Stimulated activated CD4-positive, alpha-beta T cell treated with anti-CD3 and anti-CD28 coated beads, TNF-alpha, amount 100 ng/mL, for 1 hour (primary cell): ENCODE measurements at places on chromosomes 2 and 18.

- DNase-seq, result no peak
Measured at GRCh38 chr2:237980751-237981150, 13.9 kb downstream of the UBE2F start.

GRCh38 chr2:83103613-83104012 is 1355.5 kb downstream of the SUCLG1 start:
- DNase-seq, result no peak

DNA sequence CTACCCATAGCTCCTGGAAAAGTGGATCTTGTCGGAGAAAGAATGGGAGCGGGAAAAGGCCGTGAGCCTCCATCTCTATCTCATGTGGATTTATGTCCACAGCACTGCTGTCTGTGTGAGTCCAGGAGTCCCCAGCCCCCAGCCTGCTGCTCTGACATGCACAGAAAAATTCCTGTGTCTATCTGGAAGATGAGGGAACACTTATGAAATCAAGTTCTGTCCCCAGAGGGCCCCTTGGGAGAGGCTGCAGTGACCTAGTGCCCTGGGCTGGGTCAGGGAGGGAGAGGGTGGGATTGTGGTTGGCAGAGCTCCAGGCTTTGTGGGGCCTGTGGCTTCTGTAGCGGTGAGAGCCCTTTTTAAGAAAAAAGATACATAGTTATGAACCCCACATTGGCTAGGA is 37.6 kb downstream of the HJURP start:
- no peak for DNase-seq

- no peak for DNase-seq
Measured at GRCh38 chr18:49691177-49691608, 122.1 kb downstream of the ACAA2 start.

- no peak for DNase-seq
Measured at GRCh38 chr18:59502274-59503175, 143.5 kb upstream of the LMAN1 start.
